ENCODE measurements at places on chromosomes 2 and 18.

DNA sequence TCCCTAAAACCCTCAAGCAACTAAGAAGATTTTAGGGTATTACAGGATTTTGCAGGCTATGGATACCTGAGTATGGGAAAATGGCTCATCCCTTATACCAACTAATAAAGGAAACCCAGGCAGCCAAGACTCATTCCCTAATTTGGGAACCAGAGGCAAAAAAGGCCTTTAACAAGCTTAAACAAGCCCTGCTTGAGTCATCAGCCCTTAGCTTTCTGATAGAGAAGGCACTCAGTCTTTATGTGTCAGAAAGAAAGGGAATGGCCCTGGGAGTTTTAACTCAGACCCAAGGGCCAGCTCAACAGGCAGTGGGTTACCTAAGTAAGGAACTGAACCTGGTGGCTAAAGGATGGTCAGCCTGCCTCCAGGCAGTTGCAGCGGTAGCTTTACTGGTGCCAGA, 96.9 kb upstream of the RMP24 start:
- no peak for DNase-seq

DNA sequence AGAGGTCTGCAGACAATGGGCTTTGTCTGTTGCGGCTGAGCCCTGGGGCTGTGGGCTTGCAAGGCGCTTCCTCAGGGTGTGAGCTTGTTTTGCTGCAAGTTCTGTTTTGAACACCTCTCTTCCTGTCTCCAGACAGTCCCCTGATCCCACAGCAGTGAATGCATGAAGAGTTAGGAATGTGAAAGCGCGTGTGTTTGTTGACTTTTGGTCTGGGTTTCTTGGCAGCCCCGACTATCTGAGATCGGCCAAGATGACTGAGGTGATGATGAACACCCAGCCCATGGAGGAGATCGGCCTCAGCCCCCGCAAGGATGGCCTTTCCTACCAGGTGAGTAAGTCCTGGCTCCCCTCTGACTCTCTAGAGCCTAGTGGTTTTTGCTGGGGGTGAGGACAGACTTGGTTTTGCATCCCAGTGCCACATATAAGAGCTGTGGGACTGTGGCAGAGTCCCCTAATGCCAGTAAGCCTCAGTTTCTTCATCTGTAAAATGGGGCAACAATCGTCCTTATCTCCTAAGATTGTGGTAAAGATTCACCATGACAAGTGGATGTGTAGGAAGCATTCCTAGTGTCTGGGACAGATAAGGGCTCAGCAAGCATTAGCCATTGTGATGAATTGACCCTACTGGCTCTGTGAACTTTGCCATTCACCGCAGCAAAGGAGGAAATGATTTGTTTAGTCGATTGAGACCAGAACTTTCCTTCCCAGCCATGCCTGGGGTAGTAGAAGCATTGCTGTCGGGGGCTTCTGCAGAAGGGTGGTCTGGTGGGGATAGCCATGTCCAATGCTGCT, 3.0 kb downstream of the LBH start:
- DNase-seq, result no peak

DNA sequence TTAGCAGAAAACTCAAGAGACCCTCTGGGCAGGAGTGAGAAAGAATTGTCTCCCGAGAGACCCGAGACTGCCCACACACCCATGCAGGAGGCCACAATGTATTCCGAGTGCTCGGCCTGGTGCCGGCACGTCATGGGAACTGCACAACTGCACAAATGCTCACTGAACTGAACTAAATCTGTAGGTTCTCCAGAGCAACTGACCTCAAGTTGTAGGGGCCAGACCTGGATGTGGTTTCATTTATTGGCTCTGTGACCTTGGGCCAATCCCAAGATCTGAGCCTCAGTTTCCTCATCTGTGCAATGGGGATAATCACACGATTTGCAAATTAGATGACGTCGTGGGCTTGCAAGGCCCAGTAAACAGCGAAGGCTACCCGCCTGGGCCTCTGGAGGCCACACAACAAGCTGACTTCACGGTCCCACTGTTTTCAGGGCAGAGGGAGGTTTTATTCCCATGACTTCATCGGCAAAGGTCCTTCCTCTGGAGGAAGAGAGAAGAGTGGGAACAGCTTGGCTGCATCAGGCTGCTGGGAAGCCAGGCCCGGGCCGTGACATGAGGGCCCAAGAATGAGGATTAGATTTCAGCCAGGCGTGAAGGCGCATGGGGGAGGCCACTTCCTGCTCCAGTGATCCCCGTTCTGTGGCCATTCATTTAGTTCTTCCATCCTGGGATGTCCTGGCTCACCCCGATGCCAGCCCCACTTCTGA, 3.6 kb upstream of the ERFE start:
- no peak for DNase-seq

GRCh38 chr18:46156124-46156745, 52.0 kb downstream of the HAUS1 start:
- no peak for DNase-seq

- DNase-seq, result no peak
Measured at GRCh38 chr18:10018289-10018688, 104.5 kb downstream of the VAPA start.

- DNase-seq, result no peak
Measured at GRCh38 chr18:68766433-68766832, 31.4 kb upstream of the CCDC102B start.

DNA sequence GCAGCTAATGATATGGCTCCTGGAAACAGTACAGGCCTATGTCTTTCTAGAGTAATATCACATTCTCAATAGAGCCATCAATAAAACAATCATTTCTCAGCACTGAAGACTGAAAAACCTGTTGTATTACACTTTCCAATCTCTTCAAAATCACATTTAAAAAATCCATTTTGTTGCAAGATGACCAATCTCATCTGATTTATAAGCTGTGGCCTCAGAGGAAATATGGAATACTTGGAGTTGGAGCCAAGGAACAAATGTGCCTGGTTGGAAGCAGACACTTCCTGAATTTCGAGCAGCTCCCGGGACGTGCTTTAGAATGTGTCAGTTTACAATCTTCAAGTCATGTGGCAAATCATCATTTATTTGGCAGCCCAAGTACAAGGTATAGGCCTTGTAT, 114.5 kb downstream of the ADCYAP1 start:
- DNase-seq, result no peak

DNA sequence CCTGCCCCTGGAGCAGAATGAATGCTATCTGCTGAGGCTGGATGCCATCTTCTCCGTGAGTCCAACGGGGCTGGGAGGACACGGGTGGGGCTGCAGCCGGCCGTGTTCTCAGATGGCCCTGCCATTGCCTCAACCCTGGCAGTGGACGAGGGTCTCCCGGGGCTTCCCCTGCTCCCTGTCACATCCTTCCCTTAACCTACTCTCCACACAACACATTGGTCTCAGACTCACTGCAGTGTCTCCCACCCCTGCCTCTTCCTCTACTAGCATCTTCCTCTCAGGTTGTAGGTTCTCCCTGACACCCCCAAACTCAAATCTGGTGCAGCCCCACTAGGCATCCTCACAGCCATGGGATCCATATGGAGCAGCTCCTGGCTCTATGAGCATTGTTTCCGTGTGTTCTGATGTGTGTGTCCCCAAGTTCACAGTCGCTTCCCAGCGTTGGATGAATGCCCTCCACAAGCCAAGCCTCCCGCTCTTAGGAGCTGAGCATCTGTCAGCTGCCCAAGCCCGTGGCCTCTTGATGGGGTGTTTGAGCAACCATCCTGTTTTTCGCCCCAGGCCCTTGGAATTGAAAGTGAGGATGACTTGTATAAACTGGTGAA, 27.8 kb downstream of the OTOF start:
- DNase-seq, result no peak

DNA sequence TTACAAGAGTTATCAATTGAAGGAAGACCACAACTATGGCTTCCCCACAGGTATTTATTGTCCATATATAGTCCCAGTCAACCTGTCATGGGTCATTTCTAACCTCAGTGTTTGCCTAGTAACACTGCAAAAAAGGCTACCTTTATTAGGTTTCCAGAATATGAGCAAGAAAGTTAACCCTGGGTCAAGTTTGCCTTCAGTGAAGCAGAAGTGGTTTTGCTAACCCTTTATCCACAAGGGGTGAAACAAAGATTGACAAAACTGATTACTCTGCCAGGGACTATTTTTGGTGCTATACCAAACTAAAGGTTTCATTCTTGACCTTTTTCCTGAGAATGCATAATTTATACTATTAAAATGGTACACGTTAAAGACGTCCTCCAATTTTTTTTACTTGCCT, 28.8 kb downstream of the SP100 start:
- no peak for DNase-seq

GRCh38 chr2:137940154-137940553, 24.1 kb upstream of the HNMT start:
- no peak for DNase-seq

DNA sequence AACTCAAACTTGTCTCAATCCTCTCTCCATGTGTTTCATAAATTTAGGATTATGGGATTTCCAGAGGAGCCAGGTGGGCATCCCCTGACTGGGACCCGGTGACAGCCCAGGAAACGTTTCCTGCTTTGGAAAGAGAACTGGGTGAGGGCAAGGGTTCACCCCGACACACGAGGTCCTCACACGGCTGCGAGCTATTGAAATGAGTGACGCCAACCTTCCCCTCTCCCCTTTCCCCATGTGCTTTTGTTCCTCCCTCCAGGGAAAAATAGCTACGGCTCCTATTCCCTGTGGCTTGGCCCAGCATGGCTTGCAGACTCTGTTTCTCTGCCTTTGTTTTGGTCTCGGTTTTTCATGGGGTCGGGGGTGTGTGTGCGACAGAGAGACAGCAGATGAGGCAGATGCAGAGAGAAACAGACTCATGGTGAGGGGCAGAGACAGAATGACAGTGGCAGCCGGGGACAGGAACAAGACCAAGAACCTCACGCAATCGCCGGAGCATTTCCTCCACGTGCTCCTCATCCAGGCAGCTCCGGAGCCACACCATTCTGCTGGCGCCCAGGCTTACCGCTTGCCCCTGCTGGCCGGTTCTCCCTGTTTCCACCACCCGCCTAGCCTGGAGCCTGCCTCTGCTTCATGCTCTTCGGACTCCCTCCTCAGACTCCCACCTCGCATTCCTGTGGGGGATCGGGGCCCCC, 238.5 kb downstream of the DYSF start:
- no peak for DNase-seq

DNA sequence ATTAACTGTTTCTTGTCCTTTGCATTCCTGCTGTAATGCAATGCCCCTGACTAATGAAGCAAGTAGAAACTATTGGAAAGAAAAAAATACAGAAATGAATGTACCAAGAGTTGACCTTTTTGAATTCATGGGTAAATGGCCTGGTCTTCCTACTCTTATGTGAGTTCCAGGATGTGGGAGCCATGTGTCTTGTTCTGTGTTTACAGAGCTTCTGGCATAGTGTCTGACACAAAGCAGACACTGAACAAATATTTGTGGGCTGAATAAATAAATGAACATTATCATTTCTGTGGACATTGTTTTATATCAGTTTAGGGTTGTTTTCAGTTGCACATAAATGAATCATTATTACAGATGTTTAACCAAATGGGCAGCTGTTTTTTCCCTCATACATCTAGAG, 155.5 kb downstream of the CD8B2 start:
- no peak for DNase-seq

DNA sequence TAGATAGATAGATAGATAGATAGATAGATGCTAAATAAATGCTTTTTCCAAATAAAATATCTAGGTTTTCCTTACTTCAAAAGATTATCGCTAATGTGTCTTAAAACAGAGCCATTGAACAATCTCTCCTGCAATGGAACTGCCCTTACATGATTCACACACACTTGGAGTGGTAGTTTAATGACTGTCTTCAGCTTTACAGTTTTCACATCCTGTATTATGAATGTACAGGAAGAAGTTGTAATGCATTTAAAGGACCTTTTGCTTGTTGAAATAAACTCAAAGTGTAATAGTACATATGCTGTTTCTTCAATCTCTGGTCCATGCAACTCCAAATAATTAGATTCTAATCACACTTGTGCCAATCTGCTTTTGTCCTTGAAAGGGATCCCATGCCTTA, 797.6 kb upstream of the CDH2 start:
- no peak for DNase-seq

DNA sequence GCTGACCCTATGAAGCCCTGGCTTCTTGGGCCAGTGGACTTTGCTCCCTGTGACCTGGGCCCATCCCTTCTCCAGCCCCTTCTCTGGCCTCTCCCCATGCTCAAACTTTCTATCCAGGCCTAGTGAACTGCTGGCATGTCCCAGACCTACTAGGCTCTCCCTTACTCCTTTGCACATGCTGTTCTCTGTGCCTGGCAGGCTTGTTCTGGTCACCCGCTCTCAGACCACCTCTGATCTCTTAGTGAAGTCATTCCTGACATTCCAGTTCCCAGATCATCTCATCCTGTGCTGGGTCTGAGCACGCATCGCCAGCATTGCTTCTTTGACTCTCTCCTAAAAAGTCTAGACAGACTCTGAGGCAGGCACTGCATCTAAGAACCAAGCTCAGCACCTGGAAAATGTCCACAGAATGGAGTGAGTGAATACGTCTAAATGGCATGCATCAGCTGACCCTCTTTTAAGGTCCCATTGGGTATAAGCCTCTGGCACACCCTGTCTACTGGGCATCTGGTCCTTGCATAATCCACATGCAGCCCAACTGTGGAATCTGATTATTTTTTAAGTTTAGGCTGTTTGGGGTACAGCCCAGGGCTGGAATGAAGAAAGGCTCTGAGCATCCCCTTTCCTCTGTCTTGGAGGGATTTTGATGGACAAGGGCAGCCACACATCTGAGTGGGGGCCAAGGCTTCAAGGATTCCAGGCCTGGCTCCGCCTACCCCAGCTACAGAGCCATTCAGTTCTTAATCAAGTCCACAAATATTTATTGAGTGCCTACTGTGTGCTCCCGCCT, 130.6 kb upstream of the HAAO start:
- no peak for DNase-seq

- no peak for DNase-seq
Measured at GRCh38 chr2:66127061-66127460, 307.9 kb upstream of the MEIS1 start.

DNA sequence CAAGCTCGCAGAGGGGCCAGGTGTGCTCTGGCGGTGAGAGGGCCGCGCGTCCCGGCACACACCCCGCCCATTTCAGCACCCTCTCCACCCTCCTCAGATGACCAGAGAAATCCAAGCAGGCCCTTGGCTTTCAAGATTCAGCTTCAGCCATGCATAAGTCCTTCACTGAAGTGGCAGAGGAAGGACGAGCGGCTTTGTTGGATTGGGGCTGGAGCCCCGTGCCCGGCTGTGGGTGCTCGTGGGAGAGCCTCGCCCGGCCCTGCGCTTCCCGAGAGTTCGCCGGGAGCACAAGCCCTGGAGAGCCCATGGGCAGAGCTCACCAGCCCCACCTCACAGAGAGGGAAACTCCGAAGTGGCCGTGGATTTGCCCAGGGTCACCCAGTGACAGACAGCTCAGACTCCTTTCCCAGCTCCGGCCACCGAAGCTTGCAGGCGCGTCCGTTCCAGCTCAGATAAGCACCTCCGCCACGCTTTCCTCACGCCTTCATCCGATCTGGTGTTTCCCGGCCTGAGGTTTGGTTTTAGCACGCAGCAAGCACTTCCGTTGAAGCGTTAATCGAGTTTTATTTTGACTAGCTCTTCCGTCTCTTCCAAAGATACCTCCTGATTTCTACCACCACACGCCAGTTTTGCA, 45.6 kb upstream of the MTCL1 start:
- DNase-seq, result no peak

- no peak for DNase-seq
Measured at GRCh38 chr2:138658187-138658894, 121.8 kb downstream of the NXPH2 start.

- DNase-seq, result no peak
Measured at GRCh38 chr2:69436596-69436937, 668 bp downstream of the NFU1 start.
